ENCODE measurements at places on chromosomes 6 and 20.
A peak's percentile ranks its signal among the peaks of the same experiment; 100 is the strongest.

DNA sequence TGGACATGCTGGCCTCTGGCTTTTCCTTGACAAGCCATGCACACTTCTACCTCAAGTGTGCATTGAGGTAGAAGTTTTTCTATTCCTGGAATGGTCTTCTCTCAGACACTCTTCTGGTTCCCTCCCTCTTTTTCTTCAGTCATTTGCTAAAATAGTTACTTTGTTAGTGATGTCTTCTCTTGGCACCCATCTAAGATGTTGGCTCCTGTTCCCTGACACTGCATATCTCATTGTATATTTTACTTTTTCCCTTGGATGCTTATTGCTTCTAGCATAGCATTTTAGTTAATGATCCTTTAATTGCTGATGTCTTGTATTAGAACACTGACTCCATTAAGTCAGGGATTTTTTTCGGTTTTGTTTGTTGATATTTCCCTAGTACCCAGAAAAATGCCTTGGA is 758.7 kb upstream of the NRSN1 start:
- DNase-seq = no peak

DNA sequence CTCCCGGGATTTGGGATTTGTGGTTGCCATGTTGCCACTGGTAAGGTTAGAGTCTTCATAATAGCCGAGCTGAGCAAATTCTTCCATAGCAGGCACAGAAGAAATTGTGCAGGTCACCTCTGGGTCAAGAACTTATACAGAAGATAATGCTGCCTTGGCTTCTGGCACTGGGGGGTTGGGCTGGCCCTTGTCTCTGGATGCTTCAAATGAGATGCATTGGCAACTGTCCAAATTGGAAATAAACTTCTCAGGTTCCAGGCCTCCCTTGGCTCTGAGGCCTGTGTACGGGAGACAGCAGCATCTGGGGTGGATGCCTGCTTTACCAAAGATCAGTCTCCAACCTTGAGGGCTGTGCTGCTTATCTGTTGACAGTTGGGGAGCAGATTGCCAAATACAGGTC is 26.2 kb downstream of the MYO6 start:
- DNase-seq = no peak

- no peak for DNase-seq
Observed at GRCh38 chr6:79597155-79597554, 34.0 kb upstream of the SH3BGRL2 start.

GRCh38 chr20:49750611-49751396 is 37.1 kb upstream of the B4GALT5 start:
- DNase-seq = no peak

- DNase-seq = no peak
Observed at GRCh38 chr6:135922174-135922573, 70.7 kb downstream of the PDE7B start.

DNA sequence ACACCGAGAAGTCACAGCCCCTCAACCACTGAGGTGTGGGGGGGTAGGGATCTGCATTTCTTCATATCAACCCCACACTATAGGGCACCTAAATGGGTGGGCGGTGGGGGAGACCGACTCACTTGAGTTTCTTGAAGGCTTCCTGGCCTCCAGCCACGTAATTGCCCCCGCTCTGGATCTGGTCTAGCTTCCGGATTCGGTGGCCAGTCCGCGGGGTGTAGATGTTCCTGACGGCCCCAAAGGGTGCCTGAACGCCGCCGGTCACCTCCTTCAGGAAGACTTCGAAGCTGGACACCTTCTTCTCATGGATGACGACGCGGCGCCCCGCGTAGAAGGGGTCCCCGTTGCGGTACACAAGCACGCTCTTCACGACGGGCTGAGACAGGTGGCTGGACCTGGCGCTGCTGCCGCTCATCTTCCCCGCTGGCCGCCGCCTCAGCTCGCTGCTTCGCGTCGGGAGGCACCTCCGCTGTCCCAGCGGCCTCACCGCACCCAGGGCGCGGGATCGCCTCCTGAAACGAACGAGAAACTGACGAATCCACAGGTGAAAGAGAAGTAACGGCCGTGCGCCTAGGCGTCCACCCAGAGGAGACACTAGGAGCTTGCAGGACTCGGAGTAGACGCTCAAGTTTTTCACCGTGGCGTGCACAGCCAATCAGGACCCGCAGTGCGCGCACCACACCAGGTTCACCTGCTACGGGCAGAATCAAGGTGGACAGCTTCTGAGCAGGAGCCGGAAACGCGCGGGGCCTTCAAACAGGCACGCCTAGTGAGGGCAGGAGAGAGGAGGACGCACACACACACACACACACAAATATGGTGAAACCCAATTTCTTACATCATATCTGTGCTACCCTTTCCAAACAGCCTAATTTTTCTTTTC is at the start of gene DCDC2:
Gene DCDC2, minus strand, starts transcription at position 724 of the 883 bp plus-strand sequence. Its CDS starts 309 bp downstream, at position 415.
- peak; percentile 14 for DNase-seq

- no peak for DNase-seq
Observed at GRCh38 chr6:29907637-29908340, 34.5 kb upstream of the HLA-A start.

- DNase-seq = no peak
Observed at GRCh38 chr20:16175322-16175961, 397.8 kb downstream of the KIF16B start.

GRCh38 chr6:122432816-122433215 is 33.4 kb downstream of the HSF2 start:
- no peak for DNase-seq

- no peak for DNase-seq
Observed at GRCh38 chr6:111113336-111114086, 26.2 kb downstream of the SLC16A10 start.

DNA sequence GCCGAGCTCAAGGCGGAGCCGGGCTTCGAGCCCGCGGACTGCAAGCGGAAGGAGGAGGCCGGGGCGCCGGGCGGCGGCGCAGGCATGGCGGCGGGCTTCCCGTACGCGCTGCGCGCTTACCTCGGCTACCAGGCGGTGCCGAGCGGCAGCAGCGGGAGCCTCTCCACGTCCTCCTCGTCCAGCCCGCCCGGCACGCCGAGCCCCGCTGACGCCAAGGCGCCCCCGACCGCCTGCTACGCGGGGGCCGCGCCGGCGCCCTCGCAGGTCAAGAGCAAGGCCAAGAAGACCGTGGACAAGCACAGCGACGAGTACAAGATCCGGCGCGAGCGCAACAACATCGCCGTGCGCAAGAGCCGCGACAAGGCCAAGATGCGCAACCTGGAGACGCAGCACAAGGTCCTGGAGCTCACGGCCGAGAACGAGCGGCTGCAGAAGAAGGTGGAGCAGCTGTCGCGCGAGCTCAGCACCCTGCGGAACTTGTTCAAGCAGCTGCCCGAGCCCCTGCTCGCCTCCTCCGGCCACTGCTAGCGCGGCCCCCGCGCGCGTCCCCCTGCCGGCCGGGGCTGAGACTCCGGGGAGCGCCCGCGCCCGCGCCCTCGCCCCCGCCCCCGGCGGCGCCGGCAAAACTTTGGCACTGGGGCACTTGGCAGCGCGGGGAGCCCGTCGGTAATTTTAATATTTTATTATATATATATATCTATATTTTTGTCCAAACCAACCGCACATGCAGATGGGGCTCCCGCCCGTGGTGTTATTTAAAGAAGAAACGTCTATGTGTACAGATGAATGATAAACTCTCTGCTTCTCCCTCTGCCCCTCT is 1.1 kb downstream of the CEBPB start:
- DNase-seq = peak; percentile 58

DNA sequence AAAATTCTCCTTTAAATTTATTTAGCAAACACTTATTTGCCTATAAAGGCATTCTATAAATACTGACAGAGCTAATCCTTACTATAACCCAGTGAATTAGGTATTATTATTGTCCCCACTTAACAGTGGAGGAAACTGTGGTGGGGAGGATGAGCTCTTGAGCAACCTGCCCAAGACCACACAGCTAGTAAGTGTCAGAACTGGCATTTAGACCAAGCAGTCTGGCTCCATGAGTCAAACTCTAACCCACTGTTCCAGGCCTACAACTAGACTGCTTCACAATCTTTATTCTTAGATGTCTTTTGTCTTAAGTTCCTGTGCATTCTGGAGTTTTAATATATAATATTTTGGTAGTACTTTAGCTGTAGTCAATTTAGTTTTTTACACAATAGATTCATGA is 530.8 kb downstream of the BCKDHB start:
- no peak for DNase-seq

GRCh38 chr6:67916399-67916798 is 718.7 kb upstream of the ADGRB3 start:
- no peak for DNase-seq

DNA sequence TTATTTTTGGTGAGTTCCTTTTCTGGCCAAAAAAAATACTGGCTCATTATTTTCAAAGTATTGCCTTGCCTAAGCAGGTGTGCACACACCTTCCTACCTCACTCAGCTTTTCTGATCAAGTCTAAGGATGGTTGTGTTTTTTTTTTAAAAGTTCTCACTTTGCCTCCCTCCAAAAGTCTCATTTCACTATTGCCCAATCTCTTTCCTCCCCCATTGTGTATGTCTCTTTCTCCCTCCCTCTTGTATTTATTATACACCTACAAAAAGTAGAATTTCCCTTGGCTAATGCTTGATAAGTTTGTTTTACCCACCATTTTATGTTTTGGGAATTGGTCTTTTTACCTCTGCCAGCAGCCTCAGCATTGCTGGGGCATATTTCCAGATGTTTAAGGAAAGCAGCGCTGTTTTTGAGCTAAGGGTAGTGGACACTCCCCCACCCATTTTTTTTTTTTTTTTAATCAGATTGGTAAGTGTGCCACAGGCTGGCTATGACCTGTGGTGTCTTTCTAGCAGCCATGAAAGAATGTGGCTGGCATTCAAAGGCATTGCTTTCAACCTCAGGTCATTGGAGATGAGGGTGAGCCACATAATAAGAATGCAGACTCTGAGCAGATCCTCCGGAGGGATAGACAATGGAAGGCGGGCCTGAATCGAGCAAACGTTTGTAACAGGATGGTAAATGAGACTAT is 668.6 kb downstream of the UTRN start:
- DNase-seq = no peak

DNA sequence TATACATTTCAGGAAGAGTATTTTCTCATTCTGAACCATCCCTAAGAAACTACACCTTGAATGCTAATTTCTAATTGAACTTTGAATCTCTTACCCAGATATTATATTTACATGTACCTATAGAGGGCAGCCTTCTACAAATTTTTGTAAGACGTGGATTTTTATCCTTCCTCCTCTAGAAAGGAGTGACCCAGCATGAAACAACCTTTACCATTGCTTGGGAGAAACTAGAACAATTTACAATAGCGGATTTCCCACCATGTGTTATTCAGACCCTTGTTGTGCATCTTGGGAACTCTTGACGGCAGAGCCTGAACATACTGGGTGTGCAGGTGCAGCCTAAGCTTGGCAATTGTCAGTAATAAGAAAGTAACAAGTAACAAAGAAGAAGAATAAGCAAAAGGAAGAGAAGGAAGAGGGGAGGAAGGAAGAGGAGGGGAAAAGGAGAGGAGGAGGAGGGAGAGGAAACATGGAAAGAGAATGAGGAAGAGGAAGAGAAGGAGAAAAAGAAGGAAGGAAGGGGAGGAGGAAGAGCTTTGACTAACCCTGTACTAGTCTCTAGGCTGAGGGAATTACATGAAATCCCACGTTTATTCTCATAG is 10.8 kb upstream of the TAAR1 start:
- DNase-seq = no peak

DNA sequence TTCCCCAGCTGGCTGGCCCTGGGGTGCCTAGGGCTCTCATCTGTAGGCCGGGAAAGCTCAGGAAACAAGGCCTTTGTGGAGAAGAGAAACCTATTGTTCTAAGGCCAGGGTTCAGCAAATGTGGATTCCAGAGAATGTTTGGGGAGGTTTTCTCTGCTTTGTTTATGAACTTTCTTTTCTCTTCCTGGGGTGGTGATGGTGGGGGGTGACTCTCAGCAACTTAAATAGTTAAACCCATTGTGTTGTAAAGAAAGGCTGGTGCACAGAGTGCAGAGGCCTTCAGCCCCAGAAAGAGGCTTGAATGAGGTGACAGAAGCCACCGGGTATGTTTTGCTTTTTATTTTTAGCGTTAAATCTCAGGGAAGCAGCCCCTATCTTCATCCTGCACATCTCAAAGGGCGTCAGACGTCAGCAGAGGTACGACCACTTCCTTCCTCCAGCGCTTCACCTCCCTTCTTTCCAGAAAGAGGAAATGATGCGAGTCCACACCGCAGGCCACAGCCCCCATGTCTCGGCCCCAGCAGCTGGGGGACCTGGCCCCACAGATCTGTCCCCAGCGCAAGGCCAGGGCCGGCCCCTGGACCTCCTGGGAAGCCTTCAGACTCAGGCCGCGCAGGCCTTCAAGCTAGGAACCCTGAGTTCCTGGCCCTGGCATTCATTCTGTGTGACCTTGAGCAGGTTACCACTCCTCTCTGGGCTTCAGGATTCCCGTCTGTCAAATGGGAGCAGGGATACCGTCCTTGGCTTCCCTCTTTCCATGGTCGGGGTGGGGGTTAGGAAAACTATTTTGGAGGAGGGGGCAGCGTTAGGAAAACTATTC is 605 bp upstream of the PPP1R16B start:
- peak; percentile 60 for DNase-seq

DNA sequence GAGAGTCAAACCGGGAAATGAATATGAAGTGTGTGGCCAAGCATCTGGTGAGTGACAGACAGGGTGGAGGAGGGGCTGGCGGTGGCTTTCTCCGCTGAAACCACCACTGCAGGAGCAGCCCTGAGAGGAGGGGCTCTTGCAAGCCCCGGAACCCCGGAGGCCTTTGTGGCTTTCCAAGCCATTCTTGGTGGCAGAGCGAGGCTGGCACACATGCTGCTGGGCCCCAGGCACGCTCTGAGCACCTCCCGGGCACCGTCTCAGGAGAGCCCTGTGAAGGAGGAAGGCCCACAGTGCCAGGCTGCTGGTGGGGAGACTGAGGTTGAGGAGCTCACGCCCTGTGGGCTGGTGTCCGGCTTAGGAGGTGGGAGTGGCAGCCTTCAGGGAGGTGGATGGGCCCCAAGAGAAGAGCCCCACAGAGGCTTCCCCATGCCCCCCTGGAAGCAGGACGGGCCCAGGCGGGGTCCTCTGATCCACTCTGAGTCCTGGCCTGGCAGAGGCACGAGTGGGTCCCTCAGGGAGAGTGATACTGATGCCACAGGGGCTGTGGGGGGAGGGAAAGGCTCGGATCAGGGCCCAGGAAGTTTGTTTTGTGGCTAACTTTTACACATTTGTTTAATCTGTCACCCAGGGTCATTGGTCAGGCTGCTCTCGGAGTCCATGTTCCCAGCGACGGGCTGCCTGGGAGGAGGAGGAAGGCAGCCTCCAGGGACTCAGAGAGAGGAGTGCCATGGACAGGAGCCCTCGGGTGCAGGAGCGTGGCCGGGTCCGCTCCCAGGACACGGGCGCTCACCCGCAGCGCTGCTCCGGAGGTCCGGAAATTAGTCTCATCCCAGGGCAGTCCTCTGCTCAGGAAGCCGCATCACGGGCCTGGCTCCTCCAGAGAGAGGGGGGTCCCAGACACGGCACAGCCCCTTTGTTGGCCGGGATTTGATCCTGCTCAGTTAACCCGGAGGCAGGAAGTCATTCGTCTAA is 170.7 kb downstream of the ERMARD start:
- DNase-seq = no peak

Measured in activated naive CD4-positive, alpha-beta T cell (primary cell).